Endothelial cell of umbilical vein (primary cell): ENCODE measurements at places on chromosomes 3 and 15.
A peak's percentile ranks its signal among the peaks of the same experiment; 100 is the strongest.

GRCh38 chr3:2850701-2851100, 259.5 kb downstream of the IL5RA start:
- no peak for DNase-seq

DNA sequence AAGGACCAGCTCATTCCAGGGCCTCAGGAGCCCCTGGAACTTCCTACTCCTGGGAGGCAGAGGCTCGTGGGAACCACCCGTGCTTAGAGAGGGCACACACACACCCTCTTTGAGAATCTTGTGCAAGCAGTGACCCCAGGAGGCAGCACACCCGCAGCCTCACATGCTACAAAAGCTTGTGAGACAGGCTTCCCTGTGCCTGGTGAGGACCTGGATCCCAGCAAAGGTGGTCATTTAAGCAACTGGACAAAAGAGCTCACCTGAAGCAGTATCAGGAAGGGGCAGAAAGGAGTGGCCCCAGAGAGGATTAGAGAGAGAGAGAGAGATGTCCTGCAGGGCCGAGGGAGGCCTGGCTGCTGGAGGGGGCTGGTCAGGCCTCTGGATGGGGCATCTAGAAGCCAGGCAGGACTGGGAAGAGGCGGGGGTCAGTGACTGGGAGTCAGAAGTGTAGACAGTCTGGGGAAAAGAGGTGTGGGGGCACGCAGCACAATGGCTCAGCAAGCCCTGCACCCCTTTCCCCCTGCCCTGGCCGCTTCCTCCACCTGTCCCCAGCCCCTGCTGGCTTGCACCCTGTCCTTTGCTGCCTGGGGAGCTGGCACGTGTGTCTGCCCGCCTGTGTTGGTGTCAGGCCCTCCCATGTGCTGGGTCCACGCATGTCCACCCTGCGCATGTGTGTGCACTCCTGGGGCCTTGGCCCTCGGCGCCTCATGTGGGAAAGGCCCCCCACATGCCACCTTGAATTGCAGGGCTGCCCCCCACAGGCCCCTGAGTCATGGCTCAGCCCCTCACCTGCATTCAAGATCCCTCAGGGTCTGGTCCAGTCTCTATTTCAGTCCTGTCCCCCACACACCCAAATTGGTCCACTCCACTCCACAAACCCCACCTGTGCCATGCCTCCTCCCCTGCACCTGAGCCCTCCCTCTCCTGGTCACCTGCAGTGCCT, 36.9 kb downstream of the TSPAN3 start:
- DNase-seq: no peak

DNA sequence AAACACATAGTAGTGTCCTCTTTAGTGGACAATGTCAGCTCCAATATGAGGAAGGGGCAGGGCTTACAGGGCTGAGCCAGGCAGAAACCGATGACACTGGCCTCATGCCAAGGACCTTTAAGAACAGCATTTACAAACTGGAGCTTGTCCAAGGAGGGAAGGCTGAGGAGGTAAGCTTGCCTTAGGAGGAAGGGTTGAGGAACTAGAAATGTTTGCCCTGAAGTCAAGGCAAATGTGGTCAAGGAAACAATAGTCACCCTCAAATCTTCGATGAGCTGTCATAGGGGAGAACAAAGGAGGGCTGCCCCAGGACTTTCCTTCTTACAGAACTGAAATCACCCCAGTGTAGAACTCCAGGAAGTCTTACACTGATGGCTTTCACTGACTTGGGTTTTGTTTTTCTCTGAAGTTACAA, 136.4 kb downstream of the LIPC start:
- DNase-seq: peak; percentile 63

DNA sequence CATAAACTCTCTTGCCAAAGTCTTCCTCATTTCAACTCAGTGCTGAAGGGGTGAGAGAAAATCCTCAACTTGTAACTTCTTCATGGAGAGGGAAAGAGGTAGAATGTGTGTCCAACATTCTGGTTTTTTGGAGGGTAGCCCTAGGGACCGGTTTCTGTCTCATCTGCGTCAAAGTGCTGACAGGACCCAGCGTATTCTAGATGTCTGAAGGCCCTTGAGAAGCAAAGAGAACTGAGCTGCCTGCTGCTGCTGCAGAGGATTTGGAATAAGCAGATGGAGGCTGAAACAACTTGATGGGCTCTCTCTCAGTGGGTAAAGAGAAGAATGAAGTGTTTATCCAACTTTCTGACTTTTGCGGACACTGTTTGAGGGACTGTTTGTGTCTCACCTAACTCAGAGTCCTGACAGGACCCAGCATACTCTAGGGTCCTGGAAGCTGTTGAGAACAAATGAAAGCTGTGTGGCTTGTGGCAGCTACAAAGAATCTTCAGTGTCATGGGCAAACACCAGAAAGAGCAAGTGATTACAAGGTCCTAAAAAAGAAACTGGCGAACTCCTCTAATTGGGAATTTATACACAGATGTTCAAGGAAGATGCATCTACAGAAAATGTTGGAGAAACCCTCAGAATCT, 174.4 kb downstream of the SI start:
- DNase-seq: no peak

GRCh38 chr3:195468841-195469240, 26.0 kb upstream of the ACAP2 start:
- no peak for DNase-seq

- peak; percentile 53 for DNase-seq
Observed at GRCh38 chr3:173410849-173411248, 13.3 kb downstream of the NLGN1 start.
